Fibroblast of villous mesenchyme (primary cell): ENCODE measurements at places on chromosomes 4 and X.

- peak; percentile 1 for DNase-seq
Measured at GRCh38 chrX:16258882-16259281, 91.6 kb downstream of the MAGEB17 start.

GRCh38 chrX:45540181-45540580, 339.5 kb upstream of the DIPK2B start:
- no peak for DNase-seq

DNA sequence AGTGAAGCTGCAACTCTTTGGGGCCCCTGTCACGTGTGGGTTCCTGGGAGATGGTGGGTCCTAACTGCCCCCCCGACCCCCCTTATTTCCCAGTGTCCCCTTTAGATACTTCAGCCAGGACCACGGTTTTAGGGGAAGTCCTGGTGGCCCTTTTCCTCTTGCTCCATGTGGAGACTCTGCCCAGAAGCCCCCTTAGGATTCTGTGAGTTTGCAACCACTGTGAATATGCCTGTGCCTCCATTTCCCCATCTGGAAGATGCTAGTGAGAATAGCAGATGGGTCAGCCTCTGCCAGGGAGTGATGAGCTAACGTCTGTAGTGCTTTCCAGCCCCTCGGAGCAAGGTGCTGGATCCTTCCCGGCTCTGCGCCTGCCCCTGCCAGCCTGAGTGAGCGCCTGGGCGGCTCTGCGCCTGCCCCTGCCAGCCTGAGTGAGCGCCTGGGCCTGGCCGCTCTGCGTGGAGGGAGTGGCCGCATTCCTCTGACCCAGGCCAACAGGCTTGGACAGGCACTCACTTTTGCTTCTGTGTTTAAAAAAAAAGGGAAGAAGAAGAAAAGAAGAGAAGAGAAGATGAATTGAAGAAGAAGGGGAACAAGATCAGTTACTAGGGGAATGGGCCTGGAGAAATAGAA, 6.7 kb upstream of the CITED1 start:
- no peak for DNase-seq

DNA sequence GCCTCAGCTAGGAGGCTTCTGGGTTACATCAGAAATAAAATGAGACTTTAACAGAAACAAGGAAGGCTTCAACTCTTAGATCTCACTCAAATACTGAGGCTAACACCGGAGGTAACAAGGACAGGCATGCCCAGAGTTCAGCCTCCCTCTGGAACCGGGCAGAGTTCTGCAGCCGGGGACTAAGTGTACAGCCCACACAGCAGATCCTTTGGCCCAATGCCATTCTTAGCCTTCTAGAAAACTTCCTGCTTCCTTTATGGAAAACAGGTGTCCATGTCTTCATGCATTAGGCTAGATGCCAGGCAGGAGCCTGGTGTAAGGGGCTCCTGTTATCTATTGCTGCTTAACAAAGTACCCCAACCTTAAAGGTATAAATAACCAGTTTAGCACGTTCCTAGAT, 369.7 kb downstream of the BCOR start:
- DNase-seq = peak; percentile 52

GRCh38 chr4:88396681-88397080, 18.0 kb downstream of the HERC6 start:
- DNase-seq = no peak

DNA sequence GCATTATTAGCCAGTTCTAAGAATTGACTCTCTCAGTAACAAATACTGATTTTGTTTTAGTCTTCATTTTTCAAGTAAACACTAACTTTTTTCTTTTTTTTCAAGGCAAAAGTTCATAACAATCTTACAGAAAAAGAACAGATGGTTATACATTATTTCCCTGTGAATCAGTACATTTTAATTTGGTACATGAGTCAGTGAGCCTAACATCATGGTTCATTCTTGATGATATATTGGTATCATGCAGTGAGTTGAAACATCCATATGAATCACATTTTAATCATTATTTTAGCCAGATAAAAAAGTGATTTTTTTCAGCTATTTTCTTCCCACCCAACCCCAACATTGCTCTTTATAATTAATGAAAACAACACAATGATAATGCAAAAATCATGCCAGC, 184.3 kb upstream of the TACR3 start:
- DNase-seq = no peak

- no peak for DNase-seq
Measured at GRCh38 chrX:119406776-119407175, 7.6 kb downstream of the SLC25A43 start.

GRCh38 chr4:147060151-147060931, 114.7 kb upstream of the TTC29 start:
- DNase-seq = peak; percentile 57

DNA sequence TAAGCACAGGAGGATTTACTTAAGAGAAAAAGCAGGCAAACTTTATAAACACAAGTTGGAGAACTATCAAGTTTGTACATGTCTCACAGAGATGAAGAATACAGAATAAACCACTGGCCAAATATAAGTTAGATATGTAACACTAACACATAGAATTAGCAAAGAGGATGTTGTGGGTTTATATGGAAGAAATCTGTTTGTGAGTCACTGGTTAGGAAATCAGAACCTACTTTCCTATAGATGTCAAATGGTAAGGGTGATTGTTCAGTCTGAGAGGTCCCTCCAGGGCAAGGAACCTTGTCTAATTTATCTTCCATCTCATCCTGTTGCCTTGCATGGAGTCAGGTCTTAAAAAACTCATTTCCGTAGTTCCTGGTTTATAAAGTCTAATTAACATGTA, 14.8 kb upstream of the ART3 start:
- DNase-seq = no peak

DNA sequence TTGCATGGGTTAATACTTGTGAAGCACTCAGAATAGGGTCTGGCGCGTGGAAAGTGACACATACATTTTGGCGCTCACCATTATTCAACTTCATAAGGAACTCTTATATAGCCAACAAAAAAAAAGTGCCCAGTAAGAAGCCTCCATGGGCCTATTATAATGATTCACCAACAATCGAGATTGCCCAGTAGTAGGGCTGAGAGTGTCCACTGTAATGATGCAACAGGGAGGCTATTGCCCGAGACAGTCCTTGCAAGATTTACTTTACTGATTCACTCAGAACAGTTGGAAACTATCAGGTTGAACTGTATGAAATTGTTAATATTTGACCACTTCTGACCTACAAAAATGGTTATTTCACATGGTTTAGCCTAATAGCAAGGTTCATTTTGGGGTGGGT, 86.0 kb downstream of the PJA1 start:
- no peak for DNase-seq

DNA sequence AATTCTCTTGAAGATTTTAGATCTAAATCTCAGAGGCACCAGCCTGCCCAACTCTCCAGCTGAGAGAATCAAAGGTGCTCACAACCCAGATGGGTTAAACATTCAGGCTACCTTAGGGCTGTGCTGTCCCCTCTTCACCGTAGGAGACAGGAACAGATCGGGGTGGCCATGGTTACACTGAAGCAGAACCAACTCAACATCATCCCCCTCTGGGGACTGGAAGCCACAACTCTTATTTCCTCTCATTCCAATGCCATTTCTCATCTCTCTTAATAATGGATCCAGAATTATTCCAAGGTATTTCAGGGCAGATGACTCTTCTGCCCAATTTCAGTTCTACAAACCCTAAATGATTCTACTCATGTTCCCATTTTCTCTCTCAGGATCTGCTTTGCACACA, 109.7 kb downstream of the NKX6-1 start:
- no peak for DNase-seq

- peak; percentile 38 for DNase-seq
Measured at GRCh38 chr4:151231915-151232595, 44.9 kb upstream of the PRSS48 start.

DNA sequence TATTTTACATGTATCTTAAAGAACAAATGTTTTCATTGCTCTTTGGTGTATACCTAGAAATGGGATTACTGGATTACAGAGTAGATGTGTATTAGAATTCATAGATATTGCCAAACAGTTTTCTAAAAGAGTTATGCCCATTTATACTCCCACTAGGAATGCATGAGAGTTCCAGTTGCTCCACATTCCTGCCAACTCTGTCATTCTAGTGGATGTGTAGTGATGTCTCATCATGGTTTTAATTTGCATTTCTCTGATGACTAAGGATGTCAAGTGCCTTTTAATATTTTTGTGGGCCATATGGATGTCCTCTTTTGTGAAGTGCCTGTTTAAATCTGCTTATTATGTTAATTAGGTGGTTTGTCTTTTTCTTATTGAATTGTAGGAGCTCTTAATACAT, 65.6 kb upstream of the BMP2K start:
- DNase-seq = no peak

DNA sequence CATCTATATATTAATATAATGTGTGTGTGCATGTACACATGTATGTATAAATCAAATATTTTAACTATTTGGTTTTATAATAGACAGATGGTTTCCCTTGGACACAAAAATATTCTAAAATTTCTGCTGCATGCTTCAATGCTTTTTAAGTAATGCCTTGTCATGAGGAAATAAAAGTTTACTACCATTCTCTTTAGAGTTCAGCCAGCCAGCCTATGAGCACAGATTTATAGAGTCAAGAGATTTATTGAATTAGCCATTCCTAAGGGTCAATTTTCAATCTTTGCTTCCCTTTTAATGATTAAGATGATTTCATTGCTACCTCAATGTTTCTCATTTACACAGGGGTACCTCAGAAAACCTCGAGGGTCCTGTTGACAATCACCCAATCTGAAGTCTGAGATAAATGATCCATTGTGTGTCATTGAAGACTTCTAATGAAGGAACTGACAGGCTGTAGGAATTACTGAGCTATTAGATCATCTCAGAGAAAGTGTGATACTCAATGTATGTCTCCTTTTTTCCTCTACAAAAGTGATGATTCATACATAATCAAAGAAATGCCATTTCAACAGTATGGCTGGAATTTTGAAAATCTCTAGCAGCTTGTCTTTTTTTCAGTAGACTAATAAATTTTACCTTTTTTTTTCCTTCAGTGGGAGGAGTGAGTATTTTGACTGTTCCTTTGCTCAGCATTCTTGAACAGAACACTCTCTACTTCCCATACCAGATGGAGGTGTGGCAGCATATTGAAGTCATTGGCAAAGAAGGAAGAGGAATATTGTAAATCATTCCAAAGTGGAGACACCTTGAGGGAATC, 222.6 kb upstream of the PCDH18 start:
- peak; percentile 36 for DNase-seq

- no peak for DNase-seq
Measured at GRCh38 chrX:45309801-45310200, 109.1 kb upstream of the DIPK2B start.

DNA sequence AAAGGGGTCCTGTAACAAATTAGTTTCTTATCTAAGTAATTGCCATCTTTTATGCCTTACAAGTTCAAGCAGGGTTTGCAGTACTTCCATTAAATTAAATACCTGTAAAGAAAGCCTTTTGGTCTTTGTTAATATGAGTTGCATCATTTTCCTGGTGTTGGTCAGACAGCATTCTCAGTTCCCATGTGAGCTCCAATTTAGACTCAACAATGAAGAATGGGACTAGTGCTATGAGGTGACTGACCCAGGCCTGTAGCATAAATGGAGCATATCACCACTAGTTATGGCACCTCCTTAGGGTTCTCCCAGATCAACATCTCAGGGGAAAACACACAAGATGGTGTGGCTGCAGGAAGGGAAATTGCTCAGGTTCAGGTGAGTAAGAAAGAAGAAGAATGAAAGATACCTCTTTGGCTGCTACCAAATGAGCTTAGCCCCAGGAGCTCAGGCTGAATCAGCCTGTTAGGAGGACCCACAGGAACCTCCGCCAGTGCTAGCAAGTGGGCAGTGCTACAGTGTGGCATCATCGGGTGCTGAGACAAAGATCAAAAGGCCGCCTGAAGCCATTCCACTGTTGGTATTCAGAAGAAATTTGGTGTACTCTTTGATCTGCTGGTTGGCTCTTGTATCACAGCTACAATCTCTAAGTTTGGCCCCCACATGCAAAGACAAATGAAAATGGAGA, 1.8 kb downstream of the TTC29 start:
- DNase-seq = no peak

DNA sequence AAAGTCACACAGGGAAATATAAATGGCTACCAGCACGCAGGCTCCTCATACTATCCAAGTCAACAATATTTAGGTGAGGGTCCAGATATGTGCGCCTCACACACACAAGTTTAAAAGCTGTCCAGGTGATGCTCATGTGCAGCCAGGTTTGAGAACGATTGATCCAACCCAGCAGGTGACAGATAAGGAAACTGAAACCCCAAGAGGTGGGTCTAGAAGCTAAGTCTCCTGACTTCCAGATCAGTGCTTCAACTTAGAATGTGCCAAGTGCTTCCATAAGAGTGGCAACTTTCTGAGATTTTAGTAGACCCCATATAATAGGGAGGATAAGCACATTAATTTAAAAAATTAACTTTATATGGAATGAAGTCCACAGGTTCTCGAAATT, 54.4 kb upstream of the NAP1L5 start:
- no peak for DNase-seq

GRCh38 chrX:111649638-111650037, 31.3 kb upstream of the ALG13 start:
- DNase-seq = no peak

DNA sequence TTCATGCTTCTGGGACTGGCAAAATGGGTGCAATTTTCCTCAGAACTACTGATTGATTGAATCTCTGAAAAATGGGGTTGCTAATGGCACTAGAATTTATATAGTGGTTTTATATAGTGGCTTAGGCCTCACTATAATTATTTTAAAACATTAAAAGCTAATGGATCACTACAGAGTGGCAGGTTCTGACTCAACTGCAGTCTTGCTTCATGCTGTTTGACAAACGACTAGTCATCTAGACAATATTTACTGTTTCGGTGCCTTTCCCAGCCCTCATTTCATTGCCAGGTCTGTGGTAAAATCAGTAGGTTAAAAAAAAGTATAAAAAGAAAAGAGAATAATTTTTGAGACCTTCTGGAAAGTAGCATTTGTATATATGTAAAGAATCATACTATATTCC, 352.8 kb upstream of the ATOH1 start:
- DNase-seq = no peak

- no peak for DNase-seq
Measured at GRCh38 chr4:108730579-108730978, 32.3 kb downstream of the ETNPPL start.

DNA sequence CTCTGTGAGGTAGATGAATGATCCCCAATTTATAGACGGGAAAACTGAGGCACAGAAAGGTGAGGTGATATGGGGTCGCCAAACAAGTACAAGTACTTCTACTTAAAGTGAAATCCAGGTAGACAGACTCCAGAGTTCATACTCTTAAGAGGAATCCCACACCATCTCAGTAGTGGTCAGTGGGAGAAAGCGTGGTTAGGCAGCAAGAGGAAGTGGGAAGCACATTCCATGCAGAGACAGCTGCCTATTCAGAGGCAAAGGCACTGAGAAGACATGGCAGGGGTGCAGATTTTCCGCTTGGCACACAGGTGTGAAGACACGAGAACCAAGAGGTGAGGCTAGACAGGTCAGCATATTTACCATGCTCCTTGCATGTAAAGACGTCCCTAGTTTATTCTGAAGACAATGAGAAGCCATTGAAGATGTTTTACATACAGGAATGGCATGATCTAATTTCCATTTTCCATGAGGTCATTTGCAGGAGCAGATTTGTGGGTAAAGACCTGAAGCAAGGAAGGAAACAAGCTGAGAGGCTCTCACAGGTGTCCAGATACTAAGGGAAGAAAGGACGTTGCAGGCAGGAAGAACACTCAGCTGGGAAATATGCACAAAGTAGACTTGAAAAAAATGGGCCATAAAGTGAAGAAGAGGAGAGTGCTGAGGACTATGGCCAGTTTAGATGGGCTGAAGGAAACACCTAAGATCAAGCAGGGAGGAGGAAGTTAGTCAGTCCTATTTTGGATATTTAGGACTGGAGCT, 17.3 kb upstream of the CLNK start:
- no peak for DNase-seq
